ENCODE measurements at places on chromosomes 5 and 9.

- peak; percentile 43 for DNase-seq
Observed at GRCh38 chr9:126108240-126108639, 218.4 kb upstream of the MVB12B start.

GRCh38 chr9:91421971-91422757, 1.5 kb downstream of the NFIL3 start:
- no peak for DNase-seq

- no peak for DNase-seq
Observed at GRCh38 chr5:132371603-132371994, 2.1 kb downstream of the SLC22A5 start.

DNA sequence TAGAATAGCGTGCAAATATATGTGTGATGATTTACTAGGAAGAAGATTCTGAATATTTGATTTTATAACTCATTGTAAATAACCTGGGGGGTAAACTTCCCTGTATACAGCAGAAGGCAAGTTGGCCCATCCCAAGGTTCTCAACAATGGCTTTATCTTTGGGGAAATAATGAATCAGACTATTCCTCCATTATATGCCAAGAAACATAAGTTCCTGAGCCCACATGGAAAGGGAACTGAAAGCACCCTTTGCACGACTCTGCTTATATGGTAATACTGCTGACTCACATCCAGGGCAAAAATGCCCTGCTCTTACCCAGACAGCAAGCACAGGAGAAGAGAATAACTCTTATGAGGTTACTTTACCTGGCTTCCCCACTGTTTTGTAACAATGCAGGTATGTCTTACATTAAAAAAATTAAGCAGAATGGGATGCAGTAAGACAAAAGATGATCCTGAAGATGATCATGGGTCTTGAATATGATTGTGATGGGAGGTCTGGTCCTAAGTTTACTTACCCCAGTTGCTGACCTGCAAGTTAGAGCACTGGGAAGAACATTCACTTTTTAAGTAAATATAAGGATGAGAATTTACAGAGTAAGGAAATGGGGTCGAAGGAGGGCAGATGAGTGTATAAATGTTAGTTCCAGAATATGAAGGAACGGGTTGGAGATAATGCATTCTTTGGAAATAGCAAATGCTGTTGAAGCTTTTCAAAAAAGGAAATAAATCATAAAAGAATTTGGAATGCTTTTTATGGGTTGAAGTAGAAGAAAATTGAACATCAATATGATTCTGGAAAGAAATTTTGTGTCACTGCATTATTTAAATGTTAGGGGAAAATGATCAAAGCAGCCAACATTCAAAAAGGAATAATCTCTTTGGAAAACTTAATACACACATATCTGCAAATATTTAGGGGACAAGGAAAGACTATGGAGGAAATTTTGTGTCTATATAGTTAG, 428.4 kb upstream of the MPDZ start:
- no peak for DNase-seq

GRCh38 chr5:127406326-127407121, 110.9 kb upstream of the PRRC1 start:
- DNase-seq: no peak

DNA sequence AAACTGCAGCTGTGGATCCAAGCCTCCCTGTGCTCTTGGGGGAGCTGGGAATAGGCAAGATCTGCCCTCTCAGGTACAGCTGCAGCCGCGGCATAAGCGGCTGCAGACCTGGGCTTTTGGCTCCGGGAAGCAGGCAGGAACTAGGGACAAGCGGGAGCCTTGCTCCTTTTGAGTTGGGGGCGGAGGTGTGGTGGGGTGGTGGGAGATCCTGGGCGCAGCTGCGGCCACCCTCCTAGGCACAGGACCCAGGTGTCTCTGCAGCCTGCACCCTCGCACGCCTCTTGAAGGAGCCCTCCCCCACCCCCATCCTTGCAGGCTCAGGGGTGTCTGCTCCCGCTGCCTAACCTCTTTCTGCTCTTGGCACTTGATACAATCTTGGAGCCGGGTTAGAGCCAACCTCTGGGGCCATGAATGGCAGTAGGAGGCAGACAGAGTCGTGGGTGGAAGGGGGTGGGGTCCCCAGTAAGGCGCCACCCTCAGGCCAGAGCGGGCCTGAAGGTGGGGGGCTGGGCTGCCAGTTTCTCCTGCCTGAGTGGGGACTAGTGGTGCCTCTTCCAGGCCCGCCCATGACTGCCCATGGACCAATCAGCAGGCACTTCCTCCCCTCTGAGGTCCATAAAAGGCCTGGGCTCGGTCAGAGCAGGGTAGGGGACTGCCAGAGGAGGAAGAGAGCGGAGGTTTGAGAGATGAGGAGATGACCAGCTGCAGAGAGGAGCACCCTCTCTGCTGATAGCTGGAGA, 267.6 kb upstream of the TNC start:
- no peak for DNase-seq

DNA sequence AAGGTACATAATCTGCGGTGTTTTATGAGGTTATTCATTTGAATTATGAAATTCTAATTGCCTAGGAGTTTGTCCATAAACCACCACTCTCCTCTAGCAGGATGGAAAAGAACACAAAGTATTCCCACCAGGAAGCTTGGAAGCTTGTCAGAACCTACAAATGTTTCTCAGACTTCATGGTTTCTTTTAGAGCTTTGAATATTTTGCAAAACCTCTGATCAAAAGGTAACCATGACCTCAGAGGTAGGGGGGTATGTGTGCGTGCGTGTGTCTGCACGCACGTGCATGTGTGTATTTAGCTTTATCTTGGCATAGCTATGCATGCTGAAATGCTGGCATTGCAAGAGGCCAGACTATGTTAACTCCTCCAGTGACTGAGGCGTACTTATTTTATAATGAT, 847.0 kb downstream of the TLE1 start:
- no peak for DNase-seq

GRCh38 chr5:134148986-134149539, 27.7 kb downstream of the SKP1 start:
- no peak for DNase-seq

GRCh38 chr5:16768184-16768583, 151.4 kb upstream of the RETREG1 start:
- DNase-seq: no peak

- DNase-seq: no peak
Observed at GRCh38 chr9:125432715-125433385, 171.2 kb downstream of the GAPVD1 start.

DNA sequence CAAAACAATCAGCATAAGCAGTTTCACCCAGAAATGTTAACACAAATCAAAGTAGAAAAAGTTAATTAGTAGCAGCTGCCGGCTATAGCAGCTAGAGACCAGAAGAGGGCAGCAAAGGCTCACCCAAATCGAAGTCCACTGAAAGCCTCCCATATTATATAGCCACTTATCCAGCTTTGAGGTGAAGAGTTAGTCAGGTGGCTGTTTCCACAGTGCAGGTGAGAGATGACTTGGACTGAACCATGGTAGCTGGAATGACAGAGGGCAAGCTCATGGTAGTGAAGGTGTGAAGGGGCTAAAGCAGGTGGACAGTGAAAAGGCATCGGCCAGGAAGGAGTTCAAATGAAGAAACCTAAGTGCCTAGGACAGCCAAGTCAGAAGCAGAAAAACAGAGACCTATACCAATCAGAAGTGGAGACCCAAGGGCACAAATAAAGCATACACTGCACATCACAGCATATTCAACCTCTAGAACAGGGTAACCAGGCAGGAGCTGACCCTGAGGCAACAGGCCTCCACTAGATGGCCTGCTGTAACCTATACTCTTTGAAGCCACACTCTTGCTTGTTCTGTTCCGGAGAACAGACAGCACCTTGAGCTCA, 7.2 kb upstream of the RNF38 start:
- DNase-seq: peak; percentile 67

GRCh38 chr5:178433273-178433775, 156.9 kb downstream of the COL23A1 start:
- no peak for DNase-seq

GRCh38 chr9:38315085-38315595, 77.4 kb upstream of the ALDH1B1 start:
- peak; percentile 33 for DNase-seq

DNA sequence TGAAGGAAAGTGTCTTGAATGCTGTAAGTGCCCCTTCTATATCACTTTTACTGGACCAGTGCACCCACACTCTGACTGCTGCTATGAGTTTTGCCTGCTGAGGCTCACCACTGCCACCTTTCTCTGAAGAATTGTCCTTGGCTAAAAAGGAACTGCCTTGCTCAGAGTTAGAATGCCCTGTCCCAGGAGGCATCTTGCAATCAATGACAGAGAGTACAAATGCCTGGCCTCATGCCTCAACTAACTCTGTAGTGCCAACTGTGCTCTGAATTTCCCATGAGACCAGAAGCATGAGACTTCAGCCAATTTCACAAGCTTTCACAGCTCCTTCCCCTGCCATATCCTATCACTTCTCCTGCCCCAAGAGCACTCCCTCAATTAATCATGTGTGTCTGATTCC, 569.7 kb downstream of the ZNF608 start:
- peak; percentile 23 for DNase-seq

GRCh38 chr9:86721226-86721781, 226.0 kb downstream of the GAS1 start:
- peak; percentile 18 for DNase-seq

GRCh38 chr9:100379862-100380261, 27.1 kb upstream of the TEX10 start:
- no peak for DNase-seq

DNA sequence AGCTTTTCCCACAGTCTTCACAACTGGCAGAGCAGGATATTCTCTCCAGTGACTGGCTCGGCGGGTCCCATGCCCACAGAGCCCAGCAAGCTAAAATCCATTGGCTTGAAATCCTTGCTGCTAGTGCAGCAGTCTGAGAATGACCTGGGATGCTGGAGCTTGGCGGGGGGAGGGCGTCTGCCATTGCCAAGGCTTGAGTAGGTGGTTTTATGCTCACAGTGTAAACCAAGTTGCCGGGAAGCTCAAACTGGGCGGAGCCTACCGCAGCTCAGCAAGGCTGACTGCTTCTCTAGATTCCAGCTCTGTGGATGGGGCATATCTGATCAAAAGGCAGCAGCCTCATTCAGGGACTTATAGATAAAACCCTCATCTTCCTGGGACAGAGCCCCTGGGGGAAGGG, 194.1 kb downstream of the CCDC171 start:
- DNase-seq: no peak

GRCh38 chr9:13450723-13451122, 171.2 kb upstream of the MPDZ start:
- DNase-seq: no peak

DNA sequence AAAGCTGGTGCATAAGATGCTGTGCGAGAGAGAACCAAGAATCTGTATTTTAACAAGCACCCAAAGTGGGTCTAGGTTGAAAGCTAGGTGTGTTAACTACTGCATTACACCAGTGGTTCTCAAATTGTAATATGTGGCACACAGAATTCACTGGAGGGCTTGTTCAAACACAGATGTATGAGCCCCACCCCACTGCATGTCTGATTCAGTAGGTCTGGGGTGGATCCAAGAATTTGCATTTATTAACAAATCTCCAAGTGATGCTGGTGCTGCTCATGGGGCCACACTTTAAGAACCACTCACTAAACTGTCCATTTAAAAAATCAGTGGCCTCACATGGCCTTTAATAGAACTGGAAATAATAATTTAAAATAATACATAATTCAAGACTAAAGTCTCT, 40.4 kb downstream of the LPAR1 start:
- no peak for DNase-seq

DNA sequence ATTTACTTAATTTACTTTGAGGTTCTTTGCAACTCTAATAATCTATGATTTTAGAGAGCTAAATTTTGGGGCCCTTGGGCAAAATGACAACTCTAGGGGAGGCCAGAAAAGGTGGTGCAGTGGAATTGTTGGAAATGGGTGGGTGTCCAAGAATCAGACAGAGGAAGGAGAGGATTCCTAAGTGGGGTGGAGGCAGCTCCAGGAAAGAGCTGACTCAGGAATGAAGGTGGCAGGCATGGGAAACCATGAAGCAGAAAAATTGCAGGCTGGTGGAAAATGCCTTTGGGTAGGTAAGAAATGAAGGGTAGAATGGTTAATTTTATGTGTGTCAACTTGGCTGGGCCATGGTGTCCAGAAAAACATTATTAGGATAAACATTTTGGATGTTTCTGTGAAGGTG, 248.5 kb upstream of the TUT7 start:
- no peak for DNase-seq

- no peak for DNase-seq
Observed at GRCh38 chr5:1997640-1998347, 115.1 kb upstream of the IRX4 start.

DNA sequence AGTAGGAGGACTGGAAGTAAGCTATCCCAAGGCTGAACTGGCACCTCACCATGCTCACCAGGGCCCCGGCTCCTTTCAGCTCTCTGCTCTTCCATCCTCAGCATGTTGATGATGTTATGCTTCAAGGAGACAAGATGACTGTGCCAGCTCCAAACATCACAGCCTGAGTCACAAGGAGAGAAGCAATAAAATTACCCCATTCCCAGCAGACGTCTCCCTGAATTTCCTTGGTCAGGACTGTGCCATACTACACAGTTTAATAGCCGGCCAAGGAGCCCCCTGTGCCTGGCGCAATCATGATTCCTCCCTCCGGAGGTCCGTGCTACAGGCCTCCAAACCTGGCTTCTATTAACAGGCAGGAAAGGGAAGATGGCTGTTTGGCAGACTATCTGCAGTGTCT, 51.2 kb upstream of the ROR2 start:
- DNase-seq: no peak

GRCh38 chr9:38331141-38331540, 61.4 kb upstream of the ALDH1B1 start:
- DNase-seq: no peak

GRCh38 chr5:68418201-68418600, 202.6 kb downstream of the PIK3R1 start:
- DNase-seq: no peak

DNA sequence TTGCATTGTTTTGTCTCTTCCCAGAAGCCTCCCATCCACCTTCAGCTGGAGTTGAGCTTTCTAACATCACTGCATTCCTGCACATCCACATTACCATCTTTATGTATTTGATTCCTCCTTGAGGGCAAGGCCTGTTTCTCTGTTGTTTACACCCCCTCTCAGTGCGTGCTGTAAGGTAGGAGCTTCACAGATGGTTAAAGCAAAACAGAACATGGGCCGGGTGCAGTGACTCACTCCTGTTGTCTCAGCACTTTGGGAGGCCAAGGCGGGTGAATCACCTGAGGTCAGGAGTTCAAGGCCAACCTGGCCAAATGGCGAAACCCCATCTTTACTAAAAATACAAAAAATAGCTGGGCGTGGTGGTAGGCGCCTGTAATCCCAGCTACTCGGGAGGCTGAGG, 110.9 kb downstream of the KCNIP1 start:
- no peak for DNase-seq

- no peak for DNase-seq
Observed at GRCh38 chr5:111855356-111855755, 98.4 kb upstream of the NREP start.

- DNase-seq: no peak
Observed at GRCh38 chr5:81948349-81948748, 23.5 kb upstream of the ATG10 start.
